ENCODE measurements at places on chromosomes 7 and 10.

- no peak for DNase-seq
These were observed 72.7 kb downstream of the GPR85 start for GRCh38 chr7:113013761-113014449.

- peak; percentile 79 for DNase-seq
These were observed 41.9 kb downstream of the RBM20 start for GRCh38 chr10:110686047-110686446.

DNA sequence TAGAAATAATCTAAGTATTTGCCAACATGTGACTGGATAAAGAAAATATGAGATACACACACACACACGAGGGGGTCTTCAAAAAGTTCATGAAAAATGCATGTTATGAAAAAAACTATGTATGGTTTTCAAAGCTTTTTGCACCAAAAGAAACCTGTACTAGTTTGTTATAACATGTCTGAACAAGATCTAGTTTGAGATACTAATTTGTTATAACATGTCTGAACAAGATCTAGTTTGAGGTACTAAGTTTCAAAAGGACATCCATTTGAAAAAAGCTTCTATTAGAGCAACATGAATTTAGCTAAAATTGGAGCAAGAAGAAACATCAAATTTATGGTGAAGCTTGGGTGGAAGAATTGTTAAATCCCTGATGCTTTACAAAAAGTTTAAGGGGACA is 19.8 kb upstream of the ADRA2A start:
- DNase-seq = no peak

- DNase-seq = no peak
These were observed 3.6 kb upstream of the RARRES2 start for GRCh38 chr7:150345012-150345411.

DNA sequence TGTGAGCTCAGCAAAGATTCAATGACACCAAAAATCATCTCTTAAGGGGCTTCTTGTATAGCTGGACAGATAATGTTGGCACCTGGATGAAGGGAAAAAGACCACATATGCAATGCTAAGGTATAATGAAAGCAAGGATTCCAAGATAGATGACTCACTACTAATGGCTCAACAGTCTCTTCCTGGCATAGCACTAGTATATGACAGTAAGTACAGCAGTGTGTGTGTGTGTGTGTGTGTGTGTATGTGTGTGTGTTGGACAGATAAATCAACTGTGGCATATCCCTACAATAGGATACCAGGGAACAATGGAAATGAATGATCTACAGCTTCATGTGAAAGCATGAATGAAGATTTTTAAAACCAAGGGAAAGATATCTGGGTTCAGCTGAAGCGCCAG is 257.1 kb downstream of the SFMBT2 start:
- DNase-seq = peak; percentile 1

- no peak for DNase-seq
These were observed 2.0 kb downstream of the INSIG1 start for GRCh38 chr7:155299535-155300202.

- peak; percentile 59 for DNase-seq
These were observed 4.9 kb downstream of the TMEM270 start for GRCh38 chr7:73865738-73866445.

- no peak for DNase-seq
These were observed 191.6 kb downstream of the LSM5 start for GRCh38 chr7:32298408-32299132.

Data from iris pigment epithelial cell (primary cell).